ENCODE measurements at places on chromosomes 2 and 18.
A peak's percentile ranks its signal among the peaks of the same experiment; 100 is the strongest.

DNA sequence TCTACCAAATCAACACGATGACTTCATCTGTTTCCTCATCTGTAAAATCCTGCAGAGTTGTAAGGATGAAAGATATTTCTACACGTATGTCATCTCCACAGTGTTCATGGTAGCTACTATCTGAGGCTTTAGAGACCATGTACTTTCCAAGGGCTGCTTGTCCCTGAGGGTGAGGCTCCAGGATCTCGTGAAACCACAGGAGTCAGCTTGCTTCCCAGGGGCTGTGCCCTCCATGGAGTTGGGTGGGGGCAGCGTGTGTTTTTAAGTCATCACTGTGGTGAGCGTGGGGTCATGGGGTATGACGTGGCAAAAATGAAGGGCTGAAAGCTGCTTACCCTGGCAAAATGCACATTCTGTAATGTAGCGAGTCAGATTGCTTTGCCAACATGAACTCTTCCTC, 81.6 kb downstream of the ASAP2 start:
- peaks cover 77% of the 10 kb centered on the region for H3K4me1 ChIP-seq
- H3K27me3 ChIP-seq = no peaks in the 10 kb centered on the region
- H3K27ac ChIP-seq = peak overlapping the region; percentile 100
- DNase-seq = no peak

DNA sequence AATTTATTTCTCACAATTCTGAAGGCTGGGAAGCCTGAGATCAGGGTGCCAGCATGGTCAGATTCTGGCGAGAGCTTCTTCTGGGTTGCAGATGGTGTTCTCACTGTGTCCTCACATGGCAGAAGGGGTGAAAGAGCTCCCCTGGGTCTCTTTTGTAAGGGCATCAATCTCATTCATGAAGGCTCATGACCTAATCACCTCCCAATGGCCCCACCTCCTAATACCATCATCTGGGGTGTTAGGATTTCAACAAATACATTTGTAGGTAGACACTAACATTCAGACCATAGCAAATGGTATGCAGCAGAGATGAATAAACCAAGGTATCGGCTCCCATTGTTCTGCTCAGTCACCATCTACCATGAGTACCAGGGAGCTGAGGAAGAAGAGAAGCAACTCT, 32.7 kb downstream of the YPEL5 start:
- no peak overlapping the region for H3K27ac ChIP-seq
- peaks cover 8% of the 10 kb centered on the region for H3K4me1 ChIP-seq
- no peak for DNase-seq
- peaks cover 3% of the 10 kb centered on the region for H3K36me3 ChIP-seq
- peaks cover 4% of the 10 kb centered on the region for H3K27me3 ChIP-seq
- no peak overlapping the region for H3K4me3 ChIP-seq

GRCh38 chr2:235234736-235235135, 259.1 kb upstream of the AGAP1 start:
- peaks cover 5% of the 10 kb centered on the region for H3K27me3 ChIP-seq
- H3K4me3 ChIP-seq = no peak overlapping the region
- H3K27ac ChIP-seq = no peak overlapping the region

DNA sequence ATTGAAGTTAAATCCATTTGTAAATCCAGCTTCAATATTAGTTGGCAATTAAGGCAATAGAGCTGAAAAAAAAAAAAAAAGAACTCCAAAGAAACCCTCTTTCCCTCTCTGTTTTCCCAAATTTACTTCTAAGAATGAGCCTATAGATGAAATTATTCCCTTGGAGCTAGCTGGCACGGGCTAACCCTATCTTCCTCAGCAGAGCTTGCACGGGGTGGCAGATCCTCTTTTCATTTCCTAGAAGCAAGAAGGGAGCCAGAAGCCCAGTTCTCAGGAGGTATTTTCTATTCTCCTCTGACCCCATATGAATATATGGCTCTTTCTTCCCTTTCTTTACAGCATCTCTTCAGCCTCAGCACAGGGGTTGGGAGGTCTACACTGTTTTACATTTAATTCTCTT, 426.0 kb downstream of the TGIF1 start:
- DNase-seq = no peak
- peaks cover 5% of the 10 kb centered on the region for H3K4me1 ChIP-seq
- no peak overlapping the region for H3K27ac ChIP-seq
- peaks cover 11% of the 10 kb centered on the region for H3K27me3 ChIP-seq
- H3K36me3 ChIP-seq = peaks cover 3% of the 10 kb centered on the region

GRCh38 chr2:111685342-111685741, 198.7 kb downstream of the ANAPC1 start:
- H3K4me3 ChIP-seq = no peak overlapping the region
- DNase-seq = no peak

DNA sequence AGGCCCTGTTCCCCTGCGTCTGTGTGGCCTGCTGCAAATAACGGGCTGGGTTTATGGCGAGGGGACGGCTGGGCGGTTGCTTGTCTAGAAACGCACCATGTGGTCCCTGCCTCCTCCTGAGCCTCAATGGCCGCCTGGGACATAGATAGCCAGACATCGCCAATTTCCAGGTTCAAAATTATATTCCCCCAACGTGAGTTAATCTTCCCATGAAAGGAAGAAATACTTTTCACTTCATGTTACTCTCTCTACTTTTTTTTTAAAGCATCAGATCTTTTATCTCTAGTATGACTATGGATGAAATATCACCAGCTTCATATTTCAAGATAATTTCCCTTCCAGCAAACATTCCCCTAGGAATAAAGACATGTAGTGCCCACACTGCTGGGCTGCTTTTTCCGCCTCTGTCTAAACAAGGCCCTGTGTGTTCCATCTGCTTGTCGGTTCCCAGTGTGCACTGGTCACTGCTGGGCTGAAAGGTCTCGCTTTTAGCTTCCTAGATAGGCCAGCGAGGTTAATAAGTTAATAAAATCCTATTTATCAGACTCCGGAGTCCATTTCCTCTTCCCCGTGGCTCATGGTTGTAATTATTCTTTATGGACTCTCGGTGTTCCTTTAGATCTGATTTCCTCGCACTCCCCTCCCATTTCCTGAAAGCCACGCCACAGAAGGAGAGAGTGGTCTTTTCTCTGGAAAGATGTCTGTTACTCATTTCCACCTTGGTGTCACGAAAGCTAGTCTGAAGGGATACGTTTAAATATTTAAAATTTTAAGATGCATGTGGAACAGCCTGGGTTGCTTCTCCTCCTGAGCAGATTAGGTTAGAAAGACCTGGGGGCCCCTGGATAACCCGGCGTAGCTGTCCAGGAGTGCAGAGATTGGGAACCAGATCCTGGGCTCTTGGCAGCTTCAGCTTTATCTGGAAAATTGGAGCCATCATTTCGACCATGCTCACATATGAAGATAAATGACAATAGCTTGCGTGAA, 196.6 kb upstream of the COPS8 start:
- peaks cover 21% of the 10 kb centered on the region for H3K4me1 ChIP-seq
- H3K27me3 ChIP-seq = no peaks in the 10 kb centered on the region
- no peak for DNase-seq
- peak overlapping the region; percentile 34 for H3K27ac ChIP-seq
- no peak overlapping the region for H3K4me3 ChIP-seq
- H3K36me3 ChIP-seq = no peaks in the 10 kb centered on the region

DNA sequence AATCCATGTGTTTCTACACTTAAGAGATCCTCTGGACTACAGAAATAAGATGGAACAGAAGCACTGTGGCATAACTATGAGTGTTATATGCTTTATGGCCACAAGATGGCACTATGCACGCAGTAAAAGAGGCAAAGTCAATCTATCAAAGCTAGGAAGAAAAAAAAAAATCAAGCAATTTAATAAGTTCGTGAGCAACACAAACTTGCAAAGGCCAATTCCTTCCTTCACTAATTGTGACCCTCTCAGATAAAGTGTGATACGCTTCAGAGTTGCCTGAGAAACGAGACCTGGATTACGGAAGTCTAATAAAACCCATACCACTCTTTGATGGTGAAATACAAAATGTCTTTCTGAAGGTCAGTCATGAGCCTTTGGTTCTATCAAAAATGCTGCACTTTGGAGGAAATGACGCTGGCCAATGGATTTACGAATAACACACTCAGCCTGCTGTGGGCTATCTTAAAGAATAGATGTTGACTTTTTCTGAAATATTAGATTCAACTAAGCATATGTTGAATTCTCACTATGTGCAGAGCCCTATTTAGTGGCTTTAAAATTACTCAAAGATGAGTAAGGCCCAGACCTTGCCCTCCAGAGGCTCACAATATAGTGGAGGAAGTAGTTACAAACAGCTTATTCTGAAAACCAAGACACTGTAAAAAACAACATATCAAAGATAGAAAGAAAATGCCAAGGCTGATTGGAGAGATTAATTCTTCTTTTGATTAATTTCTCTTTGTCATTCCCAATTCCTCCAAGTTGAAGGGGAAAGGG, 35.5 kb upstream of the TTR start:
- H3K4me3 ChIP-seq = no peak overlapping the region
- no peak for DNase-seq
- H3K27ac ChIP-seq = no peak overlapping the region
- H3K4me1 ChIP-seq = peaks cover 6% of the 10 kb centered on the region
- peaks cover 6% of the 10 kb centered on the region for H3K27me3 ChIP-seq

- H3K4me3 ChIP-seq = no peak overlapping the region
- no peak for DNase-seq
Measured at GRCh38 chr2:98775146-98775986, 44.4 kb upstream of the MGAT4A start.

DNA sequence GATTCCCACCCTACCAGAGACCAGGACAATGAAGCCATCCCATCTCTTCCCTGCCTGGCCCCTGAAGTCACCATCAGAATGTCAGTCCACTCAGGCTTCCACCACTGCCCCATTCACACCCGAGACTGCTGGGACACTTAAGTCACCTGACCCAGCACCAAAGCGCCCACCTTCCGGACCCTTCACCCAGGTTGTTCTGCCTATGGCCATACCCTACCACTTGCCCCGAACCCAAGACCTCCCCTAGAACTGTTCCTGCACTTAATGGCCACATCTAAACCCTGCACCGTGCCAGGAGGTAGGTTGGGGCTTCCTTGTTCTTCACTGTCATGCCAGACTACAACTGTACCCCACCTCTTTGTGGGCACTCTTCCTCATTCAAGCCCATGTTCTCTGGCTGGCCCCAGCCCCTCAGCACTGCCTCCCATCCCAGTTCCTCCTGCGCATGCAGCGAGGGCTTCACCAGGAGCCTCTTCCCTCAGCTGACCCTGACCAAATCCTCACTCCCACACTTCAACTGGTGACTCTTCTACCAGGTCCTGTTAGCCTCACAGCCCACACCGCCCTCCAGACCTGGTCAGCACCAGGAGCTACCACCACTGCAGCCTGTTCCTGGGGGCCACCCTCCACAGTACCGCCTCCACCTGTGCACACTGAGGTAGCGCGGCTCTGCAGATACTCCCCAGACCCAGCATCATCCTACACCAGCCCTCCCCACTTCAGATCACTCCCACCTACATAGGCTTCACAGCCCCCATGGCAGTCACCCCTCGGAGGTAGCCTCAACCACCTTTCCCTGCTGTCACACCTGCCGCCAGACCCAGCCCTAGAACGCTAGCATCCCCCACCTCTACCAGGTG, 8.3 kb upstream of the ADRA2B start:
- peaks cover 57% of the 10 kb centered on the region for H3K27me3 ChIP-seq
- no peaks in the 10 kb centered on the region for H3K4me1 ChIP-seq
- no peak overlapping the region for H3K4me3 ChIP-seq
- no peaks in the 10 kb centered on the region for H3K36me3 ChIP-seq
- no peak overlapping the region for H3K27ac ChIP-seq

DNA sequence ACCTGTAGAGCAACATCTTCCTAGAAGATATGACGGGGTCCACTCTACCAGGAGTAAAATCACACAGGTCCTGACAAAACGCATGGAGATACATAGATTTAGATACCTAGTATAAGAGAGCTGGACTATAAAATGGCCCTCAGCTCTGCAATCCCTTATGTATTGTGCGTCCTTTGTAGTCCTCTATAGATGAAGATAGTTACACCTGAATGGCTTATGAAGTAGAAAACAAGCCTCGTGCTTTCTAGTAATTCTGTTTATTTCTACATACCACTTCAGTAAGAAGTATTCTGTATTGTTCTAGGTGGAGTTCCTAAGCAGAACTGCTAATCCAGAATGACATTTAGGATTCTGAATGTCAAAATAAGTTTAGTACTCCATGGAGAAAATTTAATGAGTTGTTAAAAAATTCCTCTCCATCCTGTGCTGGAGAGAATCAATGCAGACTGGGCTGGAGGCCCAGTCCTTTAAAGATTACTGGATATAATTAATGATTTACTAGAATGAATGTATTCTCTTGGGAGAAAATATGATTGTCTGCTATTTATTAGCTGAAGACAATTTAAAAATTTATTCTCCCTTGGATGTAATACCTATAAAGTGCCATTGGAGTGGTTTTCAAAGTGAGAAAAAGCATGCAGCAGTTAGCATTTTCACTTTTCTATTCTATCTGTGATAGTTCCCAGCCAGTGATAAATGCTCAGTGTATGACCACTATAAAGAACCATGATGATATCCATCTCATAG, 147.3 kb upstream of the UNC80 start:
- no peak overlapping the region for H3K4me3 ChIP-seq
- H3K4me1 ChIP-seq = peaks cover 3% of the 10 kb centered on the region
- DNase-seq = no peak
- no peaks in the 10 kb centered on the region for H3K36me3 ChIP-seq
- no peaks in the 10 kb centered on the region for H3K27me3 ChIP-seq

DNA sequence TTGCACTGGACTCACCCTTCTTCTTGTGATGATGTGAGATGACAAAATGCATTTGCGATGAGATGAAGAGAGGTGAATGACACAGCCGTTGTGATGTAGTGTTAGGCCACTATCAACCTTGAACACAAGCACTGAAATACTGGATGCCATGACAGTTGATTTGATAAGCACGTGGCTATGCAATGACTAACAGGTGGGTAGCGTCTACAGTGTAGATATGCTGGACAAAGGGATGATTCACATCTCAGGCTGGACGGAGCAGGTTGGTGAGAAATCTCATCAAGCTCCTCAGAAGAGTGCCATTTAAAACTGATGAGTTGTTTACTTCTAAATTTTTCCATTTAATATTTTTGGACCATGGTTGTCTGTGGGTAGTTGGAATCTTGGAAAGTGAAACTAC, 375.8 kb upstream of the LYPD1 start:
- H3K27ac ChIP-seq = no peak overlapping the region
- H3K36me3 ChIP-seq = no peaks in the 10 kb centered on the region

DNA sequence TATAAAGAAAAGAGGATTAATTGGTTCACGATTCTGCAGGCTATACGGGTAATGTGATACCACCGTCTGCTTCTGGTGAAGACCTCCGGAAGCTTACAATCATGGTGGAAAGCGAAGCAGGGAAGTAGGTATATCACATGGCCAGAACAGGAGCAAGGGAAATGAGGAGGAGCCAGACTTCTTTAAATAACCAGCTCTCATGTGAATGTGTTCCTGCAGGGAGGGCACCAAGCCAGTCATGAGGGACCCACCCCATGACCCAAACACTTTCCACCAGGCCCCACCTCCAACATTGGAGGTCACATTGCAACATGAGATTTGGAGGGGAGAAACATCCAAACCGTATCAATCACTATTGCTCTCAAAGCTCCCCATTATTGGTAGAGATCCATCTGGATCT, 61.8 kb downstream of the EFEMP1 start:
- H3K4me1 ChIP-seq = peaks cover 42% of the 10 kb centered on the region
- no peak overlapping the region for H3K4me3 ChIP-seq
- H3K27me3 ChIP-seq = no peaks in the 10 kb centered on the region

GRCh38 chr2:196427986-196428634, 211.4 kb upstream of the CCDC150 start:
- peaks cover 14% of the 10 kb centered on the region for H3K4me1 ChIP-seq
- H3K27me3 ChIP-seq = no peaks in the 10 kb centered on the region
- H3K36me3 ChIP-seq = peaks cover 10% of the 10 kb centered on the region

GRCh38 chr2:207135340-207135739, 30.4 kb downstream of the KLF7 start:
- no peak for DNase-seq
- H3K4me3 ChIP-seq = no peak overlapping the region
- H3K4me1 ChIP-seq = peaks cover 92% of the 10 kb centered on the region
- peaks cover 5% of the 10 kb centered on the region for H3K36me3 ChIP-seq
